T47D (cell line): ENCODE measurements at places on chromosomes 1 and 21.

- DNase-seq = no peak
Measured at GRCh38 chr1:93878501-93878888, 511 bp downstream of the DNTTIP2 start.

GRCh38 chr1:160109686-160110085 lies 5.9 kb upstream of the ATP1A2 start:
- no peak for DNase-seq

- no peak for DNase-seq
Measured at GRCh38 chr1:235021321-235021720, 107.3 kb downstream of the TOMM20 start.

GRCh38 chr1:226424221-226425003 lies 16.5 kb upstream of the PARP1 start:
- DNase-seq = peak; percentile 72

DNA sequence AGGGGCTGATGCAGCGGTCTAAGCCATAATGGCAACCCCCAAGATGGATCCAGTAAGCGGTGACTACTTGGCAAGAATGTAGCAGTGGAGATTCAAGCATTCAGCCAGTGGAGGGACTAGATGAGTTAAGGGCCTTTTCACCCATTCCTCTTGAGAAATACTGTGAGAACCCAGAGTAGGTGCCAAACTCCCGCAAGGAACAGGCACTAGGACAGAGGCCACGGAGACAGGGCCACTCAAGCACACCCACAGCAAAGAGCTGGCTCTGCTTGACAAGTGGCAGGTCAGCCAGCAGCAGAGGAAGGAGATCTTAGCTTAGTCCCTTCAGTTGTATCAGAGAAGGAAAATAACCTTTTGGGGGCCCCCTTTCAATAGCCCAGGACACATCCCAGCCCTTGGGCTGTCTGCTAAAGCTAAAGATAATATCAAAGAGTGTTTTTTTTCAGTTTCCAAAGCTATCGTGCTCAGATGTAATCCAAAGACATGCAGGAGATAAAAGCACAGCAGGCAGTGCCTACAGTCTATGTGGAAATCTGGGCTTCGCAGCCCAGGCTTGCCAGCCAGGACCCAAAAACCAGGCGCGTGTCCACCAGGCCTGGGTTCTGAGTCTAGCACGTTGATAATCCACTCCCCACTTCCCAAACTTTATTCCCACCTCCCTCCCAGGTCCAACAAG lies 62.0 kb upstream of the GOLT1A start:
- no peak for DNase-seq

GRCh38 chr1:175383239-175383638 lies 190.7 kb upstream of the KIAA0040 start:
- no peak for DNase-seq

GRCh38 chr1:67860776-67861175 lies 27.5 kb upstream of the GNG12 start:
- no peak for DNase-seq

- no peak for DNase-seq
Measured at GRCh38 chr21:39348040-39348354, 891 bp downstream of the HMGN1 start.

- DNase-seq = no peak
Measured at GRCh38 chr1:184433956-184434502, 47.2 kb downstream of the C1orf21 start.

DNA sequence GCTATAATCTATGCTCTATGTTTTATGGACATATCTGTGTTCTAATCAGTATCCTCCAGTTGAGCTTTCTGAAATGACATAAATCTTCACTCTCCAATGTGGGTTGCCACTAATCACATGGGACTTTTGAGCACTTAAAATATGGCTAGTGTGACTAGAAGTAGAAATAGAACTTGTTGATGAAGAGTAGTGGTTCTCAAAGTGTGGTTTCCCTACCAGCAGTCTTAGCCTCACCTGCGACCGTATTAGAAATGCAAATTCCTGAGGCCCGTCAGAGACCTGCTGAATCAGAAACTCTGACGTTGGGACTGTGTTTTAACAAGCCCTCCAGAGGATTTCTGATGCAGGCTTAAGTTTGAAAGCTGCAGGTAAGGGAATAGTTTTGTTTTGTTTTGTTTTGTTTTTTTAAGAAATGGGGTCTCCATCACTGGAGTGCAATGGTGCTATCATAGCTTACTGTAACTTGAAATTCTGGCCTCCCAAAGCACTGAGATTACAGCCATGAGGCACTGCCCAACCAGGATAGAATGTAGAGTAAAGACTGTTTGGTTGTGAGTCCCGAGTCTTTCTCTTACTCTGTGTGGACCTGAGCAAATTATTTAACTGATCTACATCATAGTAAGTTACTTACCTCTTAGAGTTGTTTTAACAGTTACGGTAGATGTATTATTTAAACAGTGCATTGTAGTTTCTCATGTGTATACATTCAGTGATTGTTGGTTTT lies 21.7 kb downstream of the GLRX2 start:
- DNase-seq = no peak

DNA sequence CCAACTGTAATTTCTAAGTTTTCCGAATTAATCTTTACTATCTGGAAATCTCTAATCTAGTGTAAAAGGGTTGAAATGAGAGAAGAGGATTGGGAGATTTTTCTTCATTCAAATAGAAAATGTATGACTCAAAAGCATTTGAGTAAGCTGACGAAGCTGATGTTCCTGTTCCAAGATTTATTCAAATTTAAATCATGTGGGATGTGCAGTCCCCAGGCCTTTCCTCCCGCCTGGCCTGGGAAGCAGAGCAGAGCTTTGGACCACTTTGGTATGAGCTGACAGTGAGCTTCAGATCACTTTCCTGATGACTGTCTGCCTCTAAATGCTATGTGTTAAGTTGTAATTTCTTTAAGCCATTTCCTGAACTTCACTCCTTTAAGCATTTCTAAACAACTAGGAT lies 192.0 kb downstream of the DHRS3 start:
- no peak for DNase-seq

DNA sequence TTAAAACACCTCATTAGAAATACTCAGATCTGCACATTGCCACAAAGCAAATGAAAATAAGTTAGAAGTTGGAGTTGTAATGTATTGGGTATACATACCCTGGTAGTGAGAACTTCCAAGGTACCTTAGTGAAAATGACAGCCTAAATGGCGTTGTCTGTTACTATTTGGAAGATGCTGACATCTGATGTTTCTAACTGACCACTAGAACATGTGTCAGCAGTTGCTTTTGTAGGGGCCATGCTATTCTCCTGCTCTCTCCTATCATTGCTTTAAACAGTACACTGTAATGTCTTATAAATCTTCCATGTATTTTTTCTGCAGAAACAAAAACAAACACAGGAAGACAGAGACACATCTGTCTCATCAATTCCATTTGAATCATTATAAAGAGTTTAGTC lies 40.1 kb downstream of the LAMC1 start:
- DNase-seq = no peak

- no peak for DNase-seq
Measured at GRCh38 chr1:10789803-10790702, 6.4 kb downstream of the CASZ1 start.

DNA sequence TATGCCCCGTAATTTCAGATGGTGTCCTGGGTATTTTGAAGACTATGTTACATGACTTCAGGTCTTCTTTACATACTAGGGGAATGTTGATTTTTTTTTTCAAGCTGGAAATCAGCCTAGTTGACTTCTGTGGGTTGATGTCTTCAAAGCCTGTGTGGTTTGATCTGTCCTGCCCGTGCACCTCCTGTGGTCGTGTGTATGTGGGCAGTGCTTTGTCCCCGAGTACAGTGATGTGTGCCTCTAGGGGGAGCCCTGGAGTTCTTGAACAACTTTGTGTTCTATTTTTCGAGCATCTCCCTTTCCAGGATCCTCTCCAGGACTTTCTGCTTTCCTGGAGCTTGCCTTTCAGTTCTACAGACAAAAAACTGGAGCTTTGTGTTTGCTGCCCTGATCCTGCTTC lies 28.9 kb downstream of the OBSCN start:
- peak; percentile 90 for DNase-seq

- no peak for DNase-seq
Measured at GRCh38 chr1:199657449-199657848, 370.1 kb upstream of the NR5A2 start.

DNA sequence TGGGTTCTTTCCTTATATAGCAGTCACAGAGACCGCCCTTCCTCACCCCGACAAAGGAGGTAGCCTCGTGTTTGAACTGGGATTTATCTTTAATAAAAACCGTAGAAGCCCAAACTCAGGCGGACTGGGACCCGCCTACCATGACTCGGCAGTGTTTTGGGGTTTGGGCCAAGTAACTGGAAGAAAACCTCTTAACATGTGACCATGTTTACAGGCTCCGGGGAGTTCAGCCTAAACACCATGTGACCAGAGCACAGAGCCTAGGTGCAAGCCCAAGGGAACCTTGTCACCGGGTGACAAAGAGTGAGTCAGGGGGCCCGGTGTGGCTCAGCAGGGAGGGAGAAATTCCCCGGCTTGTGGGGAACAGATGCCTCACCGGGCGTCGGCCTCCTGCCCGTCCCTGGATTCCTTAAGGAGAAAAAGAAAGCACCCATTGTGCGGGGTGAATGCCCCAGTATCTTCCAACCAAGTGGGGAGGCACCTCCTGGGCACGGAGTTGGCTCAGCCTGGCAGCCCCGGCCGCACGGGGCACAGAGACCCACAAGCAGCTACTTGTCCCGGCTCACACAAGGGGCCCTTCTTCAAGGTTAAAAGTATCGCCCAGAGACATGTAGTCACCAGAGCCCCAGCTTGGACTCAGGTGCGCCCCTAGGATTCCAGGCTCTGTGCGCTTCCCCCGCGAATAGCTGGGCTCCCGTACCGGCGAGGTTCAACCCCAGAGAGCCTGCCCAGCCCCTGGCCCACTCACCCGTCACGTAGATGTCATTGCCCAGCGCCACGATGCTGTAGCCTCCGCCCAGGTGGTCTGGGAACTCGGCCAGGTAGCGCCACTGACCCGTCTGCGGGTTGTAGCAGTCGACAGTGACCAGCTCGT lies 1.4 kb downstream of the KLHL21 start:
- peak; percentile 72 for DNase-seq

DNA sequence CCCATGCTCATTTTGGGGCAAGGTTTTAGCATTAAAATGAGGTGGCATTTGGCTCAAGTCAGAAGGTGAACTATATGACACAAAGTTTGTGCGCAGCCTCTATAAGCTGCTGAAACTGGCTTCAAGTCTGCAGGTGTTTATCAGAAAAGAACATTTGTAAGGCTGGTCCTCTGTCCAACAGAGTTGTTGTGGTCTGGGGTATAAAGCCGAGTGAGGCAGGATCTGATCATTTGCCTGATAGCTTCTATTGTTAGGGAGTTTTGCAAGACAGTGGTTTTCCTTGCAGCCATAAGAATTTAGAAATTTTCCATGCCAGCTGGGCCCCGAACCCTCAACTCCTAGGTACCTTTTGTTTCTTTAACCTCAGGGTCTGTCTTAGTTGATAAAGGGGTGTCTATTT lies 130.8 kb downstream of the PGBD5 start:
- no peak for DNase-seq

- no peak for DNase-seq
Measured at GRCh38 chr1:87757676-87758075, 429.0 kb downstream of the LMO4 start.

DNA sequence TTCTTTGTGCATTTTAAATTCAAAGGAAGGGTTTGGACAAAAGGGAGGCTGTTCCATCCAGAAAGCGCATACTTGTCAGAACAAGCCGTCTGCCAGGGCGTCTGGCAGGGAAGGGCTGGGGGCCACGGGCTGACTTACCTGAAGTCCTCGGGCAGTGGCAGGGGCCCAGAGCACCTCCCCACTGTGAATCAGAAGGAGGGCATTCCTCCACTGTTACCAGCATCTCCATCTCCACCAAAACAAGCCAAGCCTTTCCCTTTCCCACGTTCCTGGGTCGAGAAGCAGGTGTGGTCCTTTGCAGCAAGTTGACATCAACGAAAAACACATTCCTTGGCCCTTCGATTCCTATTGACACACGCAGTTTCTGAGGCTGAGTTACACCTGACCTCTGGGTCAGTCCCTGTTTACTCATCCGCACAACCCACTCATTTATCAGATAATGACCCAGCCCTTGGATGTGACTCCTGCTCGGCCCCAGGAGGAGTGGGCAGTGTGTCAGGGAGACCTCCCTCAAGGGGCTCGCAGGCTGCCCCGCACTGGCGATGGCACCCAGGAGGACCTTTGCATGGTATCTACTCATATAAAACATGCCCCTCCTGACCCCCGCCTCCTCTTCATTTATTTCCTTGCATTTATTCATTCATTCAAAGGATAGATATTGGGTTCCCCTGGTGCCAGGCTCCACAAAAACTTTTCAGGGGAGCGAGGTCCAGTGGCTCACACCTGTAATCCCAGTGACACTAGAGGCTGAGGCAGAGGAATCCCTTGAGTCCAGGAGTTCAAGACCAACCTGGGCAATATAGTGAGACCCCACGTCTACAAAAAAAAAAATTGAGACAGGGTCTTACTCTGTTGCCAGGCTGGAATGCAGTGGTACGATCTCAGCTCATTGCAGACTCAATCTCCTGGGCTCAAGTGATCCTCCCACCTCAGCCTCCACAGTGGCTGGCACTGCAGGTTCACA lies 60.2 kb downstream of the TOMM20 start:
- peak; percentile 88 for DNase-seq

DNA sequence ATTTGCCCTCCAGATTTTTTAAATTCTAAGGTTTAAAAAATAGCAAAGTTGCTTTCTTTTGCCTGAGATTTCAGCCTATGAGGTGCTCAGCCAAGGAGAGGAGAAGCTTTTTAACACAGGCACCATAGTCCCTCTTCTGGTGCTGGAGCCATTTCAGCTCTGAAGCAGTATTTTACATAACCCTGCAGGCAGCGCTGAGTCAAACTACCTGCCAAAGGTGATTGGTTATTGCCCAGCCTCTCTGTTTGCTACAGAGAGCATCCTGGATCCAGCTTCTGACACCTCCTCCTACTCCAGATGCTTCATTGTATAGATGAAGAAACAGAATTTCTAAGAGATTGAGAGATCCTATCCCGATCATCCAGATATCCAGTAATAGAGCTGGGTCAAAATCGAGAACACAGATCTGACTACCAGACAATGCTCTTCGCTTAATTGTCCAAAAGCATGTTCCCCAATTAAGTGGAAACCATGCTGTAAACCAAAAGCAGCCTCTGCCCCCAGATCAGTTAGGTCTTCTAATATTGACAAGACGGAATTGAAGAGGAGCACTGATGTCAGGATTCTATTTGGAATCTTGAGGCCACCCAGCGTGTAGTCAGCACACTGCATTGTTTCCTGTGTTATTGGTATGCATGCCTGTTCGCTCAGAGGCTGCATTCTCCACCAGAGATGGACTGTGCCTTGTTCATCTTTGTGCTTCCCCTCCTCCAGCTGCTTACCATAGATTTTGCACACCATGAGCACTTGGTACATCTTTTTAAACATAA lies 22.1 kb downstream of the RGS8 start:
- peak; percentile 39 for DNase-seq

GRCh38 chr1:89098857-89099256 lies 27.1 kb downstream of the GBP2 start:
- no peak for DNase-seq

GRCh38 chr1:152673016-152673415 lies 2.1 kb upstream of the LCE2C start:
- no peak for DNase-seq

- no peak for DNase-seq
Measured at GRCh38 chr1:212949771-212950170, 570 bp upstream of the VASH2 start.
